ENCODE measurements at places on chromosomes 16 and 17. TPM values are rescaled to one million over a fixed set of nuclear protein-coding genes. Genes with fewer than 3 reads are reported as not detected.

- no peak for DNase-seq
Measured at GRCh38 chr16:27152121-27152520, 51.2 kb upstream of the KDM8 start.

- DNase-seq = peak; percentile 66
Measured at GRCh38 chr17:16589097-16589969, 20.3 kb upstream of the ZNF287 start.

DNA sequence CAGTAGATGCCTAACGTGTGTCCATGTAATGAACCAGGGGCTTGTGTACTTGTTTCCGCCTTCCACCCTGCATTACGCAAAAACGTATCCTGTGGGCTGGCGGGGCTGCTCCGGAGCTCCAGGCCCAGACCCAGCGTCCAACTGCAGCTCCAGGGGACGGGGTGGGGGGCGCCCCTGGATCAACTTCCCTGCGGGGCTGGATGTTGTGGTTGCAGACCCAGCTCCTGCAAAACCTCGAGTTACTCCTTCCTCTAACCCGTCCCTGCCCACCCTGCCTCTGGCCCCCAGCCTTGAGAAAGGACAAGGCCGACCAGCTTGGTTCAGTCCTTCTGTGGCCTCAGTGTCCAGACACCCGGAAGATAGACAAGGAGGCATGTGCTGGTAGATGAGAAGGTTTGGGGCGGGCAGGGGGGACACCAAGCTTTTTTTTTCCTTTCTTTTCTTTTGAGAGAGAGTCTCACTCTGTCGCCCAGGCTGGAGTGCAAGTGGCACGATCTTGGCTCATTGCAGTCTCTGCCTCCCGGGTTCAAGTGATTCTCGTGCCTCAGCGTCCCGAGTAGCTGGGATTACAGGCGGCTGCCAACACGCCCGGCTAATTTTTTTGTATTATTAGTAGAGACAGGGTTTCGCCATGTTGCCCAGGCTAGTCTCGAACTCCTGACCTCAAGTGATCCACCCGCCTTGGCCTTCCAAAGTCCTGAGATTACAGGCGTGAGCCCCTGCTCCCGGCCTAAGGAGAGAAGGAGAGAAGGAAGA, 731 bp upstream of the EXOC7 start:
- no peak for DNase-seq

DNA sequence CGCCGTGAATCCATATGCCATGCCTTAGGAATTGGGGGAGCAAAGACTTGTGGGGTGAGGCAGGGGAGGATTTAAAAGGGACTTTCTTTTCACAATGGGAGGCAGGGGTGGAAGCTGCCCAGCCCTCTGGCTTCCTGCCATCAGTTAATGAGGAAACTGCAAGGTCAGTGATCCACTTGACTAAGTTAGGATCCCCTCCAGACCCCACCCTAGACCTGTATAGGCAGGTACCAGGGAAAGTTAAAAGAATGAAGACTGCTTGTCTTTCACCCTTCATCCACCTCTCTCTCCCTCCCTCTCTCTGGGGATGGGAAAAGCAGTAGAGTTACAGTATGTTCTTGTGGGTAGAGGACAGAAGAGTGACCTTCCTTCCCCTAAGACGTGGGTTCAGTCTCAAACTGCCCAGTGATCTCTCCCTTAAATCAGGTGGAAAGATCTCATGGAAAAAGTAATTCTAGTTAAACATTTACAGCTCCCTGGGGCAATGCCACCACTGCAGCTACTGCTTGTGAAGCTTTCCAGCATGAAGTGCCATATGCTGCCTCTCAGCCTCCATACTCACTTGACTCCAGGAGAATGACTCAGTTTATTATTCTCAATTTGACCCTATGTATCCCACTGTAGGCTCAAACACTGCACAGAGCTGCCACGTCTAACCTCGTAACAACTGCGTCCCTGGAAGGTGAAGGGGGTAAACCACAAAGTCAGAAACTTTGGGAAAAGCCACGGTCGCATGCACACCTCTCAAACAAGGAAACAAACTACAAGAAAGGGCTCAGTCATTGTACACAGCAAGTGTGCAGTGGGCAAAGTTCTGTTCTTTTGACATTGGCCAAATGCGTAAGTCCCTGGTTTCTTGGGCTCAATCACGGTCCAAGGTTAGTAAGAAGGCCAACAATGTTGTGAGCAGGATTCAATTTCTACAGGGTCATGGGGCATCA, 1.2 kb downstream of the COA3 start:
- DNase-seq = no peak

- DNase-seq = no peak
Measured at GRCh38 chr17:2094891-2095535, 40.1 kb downstream of the HIC1 start.

DNA sequence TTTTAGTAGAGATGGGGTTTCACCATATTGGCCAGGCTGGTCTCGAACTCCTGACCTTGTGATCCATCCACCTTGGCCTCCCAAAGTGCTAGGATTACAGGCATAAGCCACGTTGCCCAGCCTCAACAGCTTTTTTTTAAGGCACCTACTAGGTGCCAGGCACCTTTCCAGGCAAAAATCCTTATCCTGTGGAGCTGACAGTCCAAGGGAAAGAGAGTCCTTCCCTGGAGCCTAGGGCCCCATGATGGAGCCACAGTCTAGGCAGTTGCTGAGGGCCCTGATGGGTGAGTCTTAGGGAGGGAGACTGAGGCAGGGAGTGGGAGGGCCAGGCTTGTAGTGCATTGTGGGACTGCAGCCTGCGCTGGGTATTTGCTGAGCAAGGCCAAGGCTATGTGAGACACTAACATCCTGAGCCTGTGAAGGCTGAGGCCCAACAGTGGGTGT, 79.6 kb upstream of the TOB1 start:
- DNase-seq = no peak

- no peak for DNase-seq
Measured at GRCh38 chr17:82791532-82791931, 39.7 kb downstream of the TBCD start.

DNA sequence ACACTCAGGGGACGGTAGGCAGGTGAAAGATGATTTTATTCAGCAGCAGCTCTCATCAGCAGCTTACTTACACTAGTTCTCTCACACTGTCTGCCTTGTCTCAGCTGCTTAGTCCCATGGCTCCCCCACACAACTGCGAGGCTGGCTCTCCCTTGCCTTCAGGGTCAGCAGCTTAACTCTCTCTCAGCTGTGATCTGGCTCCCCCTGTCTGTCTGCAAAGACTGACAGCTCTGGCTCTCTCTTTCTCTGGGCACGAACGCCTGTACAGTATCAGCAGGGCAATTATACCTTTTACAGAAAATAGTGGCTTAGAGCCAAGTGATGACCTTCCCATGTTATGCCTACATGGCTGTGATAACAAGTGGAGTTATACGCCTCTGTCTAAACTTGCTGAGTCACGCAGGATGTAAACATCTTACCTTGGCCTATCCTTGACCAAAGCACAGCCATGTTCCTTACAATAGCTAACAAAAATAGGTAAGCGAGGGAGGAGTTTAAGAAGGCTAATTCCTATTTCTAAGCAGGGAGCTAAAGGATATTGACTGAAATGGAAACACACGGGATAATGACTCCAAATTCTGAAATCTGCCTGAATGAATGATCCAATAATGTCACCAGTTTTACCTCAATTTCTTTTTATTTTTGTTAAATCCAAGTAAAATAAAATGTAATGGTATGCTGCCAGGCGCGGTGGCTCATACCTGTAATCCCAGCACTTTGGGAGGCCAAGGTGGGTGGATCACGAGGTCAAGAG, 1.1 kb upstream of the NDUFAB1 start:
- peak; percentile 32 for DNase-seq

DNA sequence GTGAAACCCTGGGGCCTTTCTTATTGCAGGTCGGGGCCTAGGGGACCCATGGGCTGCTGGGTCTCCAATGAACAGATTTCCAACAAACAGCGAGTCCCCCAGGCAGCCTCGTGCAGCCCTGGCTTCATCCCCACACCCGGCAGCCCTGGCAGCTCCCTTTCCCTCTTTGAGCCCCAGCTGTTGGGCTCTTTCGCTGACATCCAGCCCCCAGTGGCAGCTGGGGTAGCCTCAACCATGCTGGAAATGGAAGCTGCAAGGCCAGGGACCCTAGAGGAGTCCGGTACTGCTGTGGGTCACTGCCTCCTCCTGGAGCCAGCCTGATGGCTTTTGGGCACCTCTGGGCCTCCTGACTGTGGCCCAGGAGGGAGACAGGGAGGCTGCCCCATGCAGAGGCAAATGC, 5.9 kb downstream of the RPUSD1 start:
- DNase-seq = no peak

DNA sequence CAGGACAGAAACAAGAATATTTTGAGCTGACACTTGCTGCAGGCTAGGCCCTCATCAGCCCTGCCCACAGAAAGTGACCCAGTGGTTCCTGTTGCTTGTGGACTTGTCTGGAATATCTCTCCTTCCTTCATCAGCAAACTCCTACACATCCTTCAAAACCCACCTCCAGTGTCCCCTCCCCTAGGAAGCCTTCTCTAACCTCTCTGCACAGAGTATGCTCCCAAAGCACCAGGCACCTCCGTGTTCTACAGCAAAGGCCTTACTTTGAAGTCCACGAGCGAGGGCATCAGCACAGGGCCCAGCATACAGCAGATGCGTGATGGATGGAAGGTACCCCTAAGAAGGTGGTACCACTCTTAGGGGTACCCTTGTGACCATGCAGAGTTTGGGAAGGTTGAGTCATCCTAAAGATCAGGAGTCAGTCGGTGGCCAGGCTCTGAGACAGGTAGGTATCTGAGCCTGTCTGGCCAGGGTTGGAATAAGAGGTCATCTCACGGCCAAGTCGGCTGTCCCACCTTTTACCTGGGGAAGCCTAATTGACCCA, 2.0 kb downstream of the CCDC102A start:
- no peak for DNase-seq

DNA sequence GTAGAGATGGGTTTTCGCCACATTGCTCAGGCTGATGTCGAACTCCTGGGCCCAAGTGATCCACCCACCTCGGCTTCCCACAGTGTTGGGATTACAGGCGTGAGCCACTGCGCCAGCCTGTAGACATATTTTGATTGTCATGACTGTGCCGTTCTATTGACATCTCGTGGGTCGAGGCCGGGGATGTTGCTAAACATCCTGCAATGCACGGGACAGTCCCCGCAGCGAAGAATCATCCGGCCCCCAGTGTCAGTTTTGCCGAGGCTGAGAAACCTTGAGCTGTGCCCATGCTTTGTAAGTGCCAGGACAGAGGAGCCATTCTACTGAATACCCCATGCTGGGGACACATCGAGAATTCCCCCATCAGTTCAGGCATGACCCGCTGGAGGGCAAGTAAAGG, 69.1 kb upstream of the GSE1 start:
- DNase-seq = no peak

DNA sequence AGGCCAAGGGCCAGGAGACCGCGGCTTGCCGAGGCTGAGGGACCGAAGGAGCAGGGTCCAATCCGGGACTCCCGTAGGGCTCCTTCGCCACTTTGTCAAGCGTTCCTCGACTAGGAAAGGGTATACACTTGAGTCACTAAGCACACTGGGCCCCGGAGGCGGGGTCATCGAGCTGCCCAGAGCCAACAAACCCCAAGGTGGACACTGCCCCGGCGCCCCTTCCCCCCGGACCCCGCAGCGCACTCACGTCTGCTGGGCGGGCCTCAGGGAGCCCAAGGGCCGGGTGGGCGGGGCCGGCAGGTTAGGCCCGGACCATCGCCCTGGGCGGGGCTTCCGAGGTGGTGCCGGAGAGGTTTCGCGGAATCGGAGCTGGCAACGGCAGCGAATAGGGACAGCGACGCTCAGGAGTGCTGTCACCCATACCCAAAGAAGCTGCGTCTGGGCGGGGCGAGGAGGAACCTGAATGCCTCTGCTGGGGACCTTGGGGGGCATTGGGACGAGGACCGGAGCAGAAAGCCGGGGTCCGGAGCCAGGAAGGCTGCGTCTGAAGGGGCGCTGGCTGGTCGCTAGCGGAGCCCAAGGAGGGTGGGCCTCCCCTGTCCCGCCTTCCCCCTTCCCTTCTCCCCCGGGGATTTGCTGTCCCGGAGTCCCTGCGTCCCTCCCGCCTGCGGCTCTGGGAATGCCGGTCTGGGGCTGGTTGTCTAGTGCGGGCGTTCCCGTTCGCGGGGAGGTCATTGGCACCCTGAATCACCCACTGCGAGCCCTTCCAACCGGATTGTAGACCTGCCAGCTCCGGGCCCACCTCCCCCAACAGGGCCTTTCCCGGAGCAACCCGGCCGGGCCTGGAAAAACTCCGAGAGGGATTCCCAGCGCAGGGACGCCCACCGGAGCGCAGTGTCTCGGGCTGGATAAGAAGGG, 118.2 kb upstream of the SMURF2 start:
- no peak for DNase-seq

GRCh38 chr16:2687531-2688308, 5.4 kb downstream of the KCTD5 start:
- no peak for DNase-seq

DNA sequence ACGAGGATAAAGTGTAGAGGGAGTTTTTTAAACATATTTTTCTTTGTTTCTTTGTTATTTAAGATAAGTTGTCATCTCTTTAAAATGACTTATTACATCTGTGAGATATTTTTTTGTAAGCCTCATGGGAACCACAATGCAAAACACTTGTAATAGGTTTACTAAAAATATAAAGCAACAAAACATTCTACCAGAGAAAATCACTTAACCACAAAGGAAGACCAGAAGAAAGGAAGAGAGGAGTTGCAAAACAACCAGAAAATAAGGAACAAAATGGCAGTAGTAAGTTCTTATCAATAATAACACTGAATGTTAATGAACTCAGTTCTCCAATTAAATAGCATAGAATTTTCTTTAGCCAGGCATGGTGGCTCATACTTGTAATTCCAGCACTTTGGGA, 22.9 kb downstream of the DHRS7B start:
- DNase-seq = no peak

DNA sequence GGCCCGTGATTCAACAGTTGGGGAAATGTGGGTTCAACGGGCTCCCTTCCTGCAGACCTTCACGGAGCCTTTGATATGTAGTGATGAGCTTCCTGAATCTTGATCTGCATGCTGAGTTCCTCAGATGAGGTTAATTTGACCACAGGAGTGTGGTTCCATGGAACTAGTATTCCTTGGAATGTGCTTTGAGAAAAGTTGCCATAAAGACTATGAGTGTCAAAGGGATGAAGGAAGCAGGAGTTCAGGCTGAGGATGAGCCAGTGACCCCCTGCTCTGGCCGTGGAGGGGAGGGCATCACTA, 229.2 kb downstream of the MSI2 start:
- DNase-seq = no peak

DNA sequence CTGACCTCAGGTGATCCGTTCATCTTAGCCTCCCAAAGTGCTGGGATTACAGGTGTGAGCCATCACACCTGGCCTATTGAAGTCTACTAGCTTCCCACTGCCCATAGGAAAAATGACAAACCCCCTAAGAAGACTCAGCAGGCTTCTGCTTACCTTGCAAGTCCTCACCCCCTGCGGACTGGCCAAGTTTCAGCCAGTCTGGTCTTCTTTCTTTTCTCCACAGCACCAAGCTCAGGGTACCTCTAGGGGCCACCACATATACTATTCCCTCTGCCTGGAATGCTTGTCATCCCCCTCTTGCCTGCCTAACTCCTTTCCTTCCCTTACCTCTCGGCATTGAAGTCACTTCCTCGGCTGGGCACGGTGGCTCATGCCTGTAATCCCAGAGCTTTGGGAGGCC, 31.2 kb downstream of the ABCC3 start:
- no peak for DNase-seq

PIK3R5 gene
- total RNA-seq = 15.2 TPM

TAC4 gene
- 0.14 TPM for total RNA-seq

JPH3 gene
- 0.05 TPM for total RNA-seq

TBC1D3G gene
- total RNA-seq = not detected

COQ9 gene
- 42.4 TPM for total RNA-seq

CEMP1 gene
- total RNA-seq = 0.47 TPM

RARA gene
- 5.8 TPM for total RNA-seq
